Vagina (tissue), 2 donors: ENCODE measurements at places on chromosomes 6 and 20.

- no peak for DNase-seq
Observed at GRCh38 chr6:56435754-56436153, 188.4 kb upstream of the COL21A1 start.

- no peak for DNase-seq
Observed at GRCh38 chr20:16158090-16158975, 414.9 kb downstream of the KIF16B start.

DNA sequence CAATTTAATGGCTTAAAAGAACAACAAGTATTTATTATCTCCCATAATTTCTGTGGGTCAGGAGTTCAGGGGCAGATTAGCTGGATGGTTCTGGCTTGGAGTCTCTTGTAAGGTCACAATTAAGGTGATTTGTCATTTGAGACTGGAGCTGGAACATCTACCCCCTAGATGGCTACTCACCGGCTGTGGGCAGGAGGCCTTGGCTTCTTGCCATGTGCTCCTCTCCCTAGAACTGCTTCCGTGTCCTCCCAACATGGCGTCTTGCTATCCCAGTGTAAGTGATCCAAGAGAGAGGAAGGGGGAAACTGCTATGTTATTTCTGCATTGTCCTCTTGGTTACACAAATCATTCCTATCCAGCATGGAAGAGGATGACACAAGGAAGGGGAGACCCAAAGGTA lies 210.2 kb upstream of the ECI2 start:
- peak; percentile 55 for DNase-seq

GRCh38 chr6:82921258-82921657 lies 144.4 kb downstream of the UBE3D start:
- no peak for DNase-seq

DNA sequence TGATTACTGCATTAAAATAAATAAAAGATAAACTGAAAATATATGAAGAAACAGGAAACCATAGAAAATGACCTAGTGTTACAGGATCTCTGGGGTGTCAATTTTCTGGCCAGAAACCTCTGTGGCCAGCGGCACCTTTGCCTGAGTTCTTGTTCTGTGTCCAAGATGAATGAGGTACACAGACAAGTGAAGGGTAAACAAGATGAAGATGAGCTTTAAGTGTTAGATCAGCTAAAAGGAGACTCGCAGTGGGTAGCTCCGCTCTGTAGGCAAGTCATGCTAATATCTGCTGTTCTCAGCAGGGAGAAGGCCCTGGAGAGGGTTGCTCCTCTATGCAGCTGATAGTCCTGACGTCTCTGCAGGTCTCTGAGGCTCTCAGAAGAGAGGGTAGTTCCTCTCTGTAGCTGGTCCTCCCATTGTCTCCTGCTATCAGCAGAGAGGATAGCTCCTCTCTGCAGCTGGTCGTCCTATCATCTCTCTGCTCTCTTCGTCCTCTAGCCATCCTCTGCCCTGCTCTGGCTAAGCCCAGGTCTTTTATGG lies 35.9 kb upstream of the TBC1D22B start:
- DNase-seq = no peak

DNA sequence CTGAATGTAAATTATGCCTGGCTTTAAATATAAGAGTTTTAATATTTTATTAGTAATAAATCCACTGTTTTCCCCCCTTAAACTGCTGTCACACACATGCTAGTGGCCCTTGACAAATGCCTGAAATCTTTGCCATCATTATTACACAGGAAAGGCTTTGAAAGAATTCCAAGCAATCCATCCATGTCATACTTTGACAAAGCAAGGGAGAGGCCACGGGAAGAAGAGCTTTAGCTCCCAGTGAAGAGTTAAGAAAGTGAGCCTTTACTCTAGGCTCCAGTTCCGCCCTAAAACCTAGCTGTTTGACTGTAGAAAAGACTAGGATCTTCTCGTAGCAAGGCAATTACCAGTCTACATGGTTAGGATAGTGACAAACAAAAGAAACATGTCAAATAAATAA lies 147.9 kb downstream of the GMDS start:
- DNase-seq = no peak

- no peak for DNase-seq
Observed at GRCh38 chr6:155313602-155314091, 637 bp downstream of the TFB1M start.

DNA sequence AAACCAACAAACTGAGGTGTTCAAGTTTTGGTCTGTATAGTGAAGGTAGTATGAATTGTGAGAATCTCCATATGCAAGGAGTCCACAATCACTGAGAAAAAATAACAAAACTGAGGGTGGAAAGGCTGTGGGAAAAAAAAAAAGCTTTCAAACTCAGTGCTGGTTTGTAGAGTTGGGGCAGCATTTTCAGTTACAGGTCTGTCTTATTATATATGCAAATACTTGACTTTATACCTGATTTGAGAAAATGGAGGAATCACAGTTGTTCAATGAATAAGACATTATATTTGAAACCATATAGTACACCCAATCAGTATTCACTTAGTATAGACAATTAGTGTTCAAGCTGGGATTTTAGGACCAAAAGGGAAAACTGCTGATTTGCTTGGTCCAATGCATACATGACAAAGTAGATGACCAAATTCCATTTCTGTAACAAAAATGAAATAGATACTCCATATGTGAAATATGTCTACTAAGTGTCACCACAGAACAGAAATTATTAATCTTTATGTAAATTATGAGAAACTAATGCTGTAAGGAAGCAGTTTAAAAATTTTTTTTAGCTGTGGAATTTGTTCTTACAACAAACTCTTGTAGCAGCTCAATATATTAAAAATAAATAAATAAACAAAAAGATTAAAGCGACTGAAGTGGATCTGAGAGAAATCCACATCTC lies 187.7 kb downstream of the ASCC3 start:
- DNase-seq = no peak

DNA sequence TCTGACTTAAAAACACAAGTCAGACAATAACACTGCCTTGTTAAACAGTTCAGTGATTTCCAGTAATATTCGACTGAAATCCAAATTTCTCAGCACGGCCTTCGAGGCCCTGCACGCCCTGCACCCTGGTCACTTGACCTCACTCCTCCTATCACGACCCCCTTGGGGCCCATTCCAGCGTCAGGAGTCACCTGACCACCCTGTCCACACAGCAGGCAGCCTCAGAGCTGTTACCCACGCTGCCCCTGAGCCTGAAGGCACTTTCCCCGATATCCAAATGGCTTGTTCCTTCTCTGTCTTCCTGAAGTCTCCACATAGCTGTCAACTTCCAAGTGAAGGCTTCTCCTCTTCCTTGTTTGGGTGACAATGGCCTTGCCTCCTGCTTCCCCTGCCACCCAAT lies 33.1 kb upstream of the SMOC2 start:
- no peak for DNase-seq

- DNase-seq = no peak
Observed at GRCh38 chr20:53402233-53403005, 191.2 kb downstream of the ZNF217 start.

DNA sequence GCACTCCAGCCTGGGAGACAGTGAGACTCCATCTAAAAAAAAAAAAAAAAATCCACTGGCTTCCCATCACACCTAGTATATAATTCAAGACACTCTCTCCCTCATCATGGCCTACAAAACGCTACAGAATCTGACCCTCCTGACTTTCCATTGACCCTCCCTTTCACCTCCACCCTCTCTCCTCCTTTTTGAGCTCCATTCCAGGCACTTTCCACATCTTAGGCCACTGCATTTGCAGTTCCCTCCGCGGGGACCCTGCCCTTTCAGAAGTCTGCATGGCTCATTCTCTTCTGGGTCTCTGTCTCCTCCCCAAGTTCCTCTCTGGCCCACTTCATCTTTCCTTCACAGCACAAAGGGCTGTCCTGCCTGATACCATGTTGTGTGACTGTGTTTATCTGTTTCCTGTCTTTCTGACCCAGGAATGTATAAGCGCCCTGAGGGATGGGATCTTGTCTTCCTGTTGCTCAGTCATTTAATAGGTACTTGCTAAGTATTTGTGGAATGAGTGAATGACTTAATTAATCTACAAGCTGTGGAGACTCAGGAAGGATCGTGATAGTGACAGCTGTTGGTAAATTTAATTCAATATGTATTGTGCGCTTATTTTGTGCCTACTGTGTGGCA lies 35.2 kb downstream of the NCR2 start:
- DNase-seq = no peak

GRCh38 chr6:165922309-165922794 lies 245.3 kb downstream of the TBXT start:
- no peak for DNase-seq

DNA sequence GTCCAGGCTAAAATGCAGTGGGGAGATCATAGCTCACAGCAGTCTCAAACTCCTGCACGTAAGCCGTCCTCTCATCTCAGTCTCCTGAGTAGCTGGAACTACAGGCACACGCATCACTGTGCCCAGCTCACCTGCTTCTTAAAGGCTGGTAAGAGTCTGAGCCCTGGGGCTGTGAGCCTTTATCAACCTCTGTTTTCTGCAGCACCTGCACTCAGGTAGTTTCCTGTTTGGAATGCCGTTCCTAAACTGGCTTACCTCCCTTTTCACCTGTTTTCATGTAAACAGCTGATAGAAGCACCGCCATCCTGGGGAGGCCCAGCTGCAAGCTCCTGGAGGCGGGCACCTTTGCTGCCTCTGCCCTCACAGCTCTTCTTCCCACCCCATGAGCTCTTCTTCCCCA lies 45.4 kb downstream of the SLC24A3 start:
- no peak for DNase-seq

GRCh38 chr20:17796091-17796563 lies 96.4 kb downstream of the BANF2 start:
- DNase-seq = no peak

DNA sequence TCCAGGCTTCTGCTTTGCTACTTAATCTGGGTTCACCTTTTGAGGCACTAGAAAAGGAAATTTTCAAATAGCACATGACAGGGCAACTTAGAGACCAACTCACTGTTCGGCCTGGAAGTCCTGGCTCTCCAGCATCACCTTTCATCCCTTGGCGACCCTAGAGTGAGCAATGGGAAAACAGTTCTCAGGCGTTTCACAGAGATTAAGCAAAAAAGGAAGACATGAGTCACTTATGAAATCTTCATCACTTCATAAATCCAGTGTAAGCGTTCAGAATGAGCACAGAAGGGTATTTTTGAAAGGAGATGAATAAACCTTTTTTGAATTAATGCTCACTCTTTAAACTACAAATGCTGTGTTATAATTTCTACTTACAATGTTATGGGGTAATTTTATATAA lies 104.0 kb downstream of the COL12A1 start:
- no peak for DNase-seq

DNA sequence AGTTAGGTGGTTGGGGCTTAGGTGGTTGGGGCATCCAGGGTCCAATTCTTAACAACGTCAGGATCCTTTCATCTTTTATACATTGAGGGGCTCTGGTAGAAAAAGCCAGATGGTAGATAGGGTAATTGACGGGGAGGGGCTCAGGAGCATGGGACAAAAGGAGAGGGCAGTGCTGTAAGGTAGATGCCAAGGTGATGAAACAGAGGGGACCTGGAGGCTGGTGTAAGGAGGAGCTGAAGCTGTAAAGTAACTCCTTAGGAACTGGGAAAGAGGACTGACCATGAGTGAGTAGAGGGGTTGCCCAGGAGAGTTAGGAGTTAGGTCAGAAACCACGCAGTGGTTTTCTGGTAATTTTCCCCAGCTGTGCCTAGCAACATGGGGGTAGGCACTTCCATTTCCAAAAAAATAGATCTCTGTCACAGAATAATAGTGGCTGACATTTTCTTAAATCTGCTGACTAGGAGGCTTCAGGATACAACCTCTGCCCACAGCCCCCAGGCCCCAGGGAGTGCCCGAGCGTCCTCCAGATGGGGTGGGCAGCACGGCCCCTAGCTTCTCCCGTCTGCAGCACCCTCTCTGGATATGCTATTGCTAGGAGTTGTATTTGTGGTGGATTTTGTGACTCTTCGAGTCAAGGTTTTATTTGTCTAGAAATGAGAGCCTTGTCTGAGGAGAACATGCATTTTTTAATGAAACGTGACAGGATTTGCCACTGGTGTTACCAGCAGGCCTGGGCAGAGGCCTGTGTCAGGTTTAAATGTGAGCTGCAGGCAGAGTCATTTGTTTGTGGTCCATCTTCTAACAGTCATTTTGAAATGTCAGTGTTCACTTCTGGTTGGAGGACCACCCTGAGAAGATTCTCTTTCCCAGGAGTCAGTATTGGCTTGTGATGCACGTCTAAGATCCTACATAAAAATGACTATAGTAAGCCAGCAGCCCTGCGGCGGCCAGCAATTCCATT lies 44.6 kb downstream of the TULP4 start:
- DNase-seq = no peak

GRCh38 chr6:154996016-154996590 lies 988 bp downstream of the TIAM2 start:
- DNase-seq = no peak

- no peak for DNase-seq
Observed at GRCh38 chr20:53839423-53840176, 230.8 kb downstream of the BCAS1 start.

GRCh38 chr6:89690944-89691324 lies 52.4 kb upstream of the LYRM2 start:
- DNase-seq = no peak

DNA sequence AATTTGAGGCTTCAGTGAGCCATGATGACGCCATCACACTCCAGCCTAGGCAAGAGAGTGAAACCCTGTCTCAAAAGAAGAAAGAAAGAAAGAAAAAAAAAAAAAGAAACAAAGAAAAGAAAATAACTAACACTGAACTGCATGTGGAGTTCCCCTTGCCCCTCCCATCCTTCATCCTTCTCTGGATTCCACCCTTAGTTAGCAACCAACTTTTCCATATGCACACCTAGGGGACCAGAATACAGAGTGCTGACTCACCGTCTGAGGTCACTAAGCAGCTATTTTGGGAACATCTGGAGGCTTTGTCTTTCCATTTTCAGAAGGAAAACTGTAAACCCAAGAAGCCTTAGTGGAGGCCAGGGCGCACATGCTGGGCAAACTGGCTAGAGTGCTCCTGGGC lies 257.4 kb downstream of the MAFB start:
- no peak for DNase-seq

DNA sequence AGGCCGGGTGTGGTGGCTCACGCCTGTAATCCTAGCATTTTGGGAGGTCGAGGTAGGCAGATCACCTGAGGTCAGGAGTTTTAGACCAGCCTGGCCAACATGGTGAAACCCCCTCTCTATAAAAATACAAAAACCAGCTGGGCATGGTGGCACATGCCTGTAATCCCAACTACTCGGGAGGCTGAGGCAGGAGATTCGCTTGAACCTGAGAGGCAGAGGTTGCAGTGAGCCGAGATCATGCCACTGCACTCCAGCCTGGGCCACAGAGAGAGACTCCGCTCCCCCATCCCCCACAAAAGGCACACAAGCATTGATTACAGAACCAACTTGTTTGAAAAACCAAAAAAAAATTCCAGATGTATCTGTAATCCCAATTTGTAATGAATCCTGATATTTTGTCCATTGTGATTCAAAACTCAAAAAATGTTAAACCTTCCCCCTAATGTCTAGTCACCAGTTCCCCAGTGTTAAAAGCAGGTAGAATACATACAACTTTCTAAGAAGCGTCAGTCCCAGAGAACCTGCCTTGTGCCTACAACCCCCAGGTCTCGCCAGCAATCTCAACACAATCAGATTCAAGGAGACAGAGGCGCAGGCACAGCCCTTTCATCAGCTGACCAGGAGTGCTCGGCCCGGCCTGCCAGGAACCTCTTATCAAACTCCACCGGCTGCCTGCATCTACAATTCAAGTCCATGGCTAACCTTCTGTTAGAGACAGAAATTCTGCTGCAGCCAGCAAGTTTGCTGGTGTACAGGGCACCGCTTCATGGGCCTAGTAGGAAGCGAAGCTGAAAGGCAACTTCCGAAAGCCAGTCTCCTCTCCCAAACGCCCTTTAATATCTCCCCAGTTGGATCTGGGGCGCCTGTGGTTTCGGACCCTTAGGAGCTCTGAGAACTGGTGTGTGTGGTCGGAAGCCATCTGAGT lies 2.1 kb downstream of the EZR start:
- DNase-seq = no peak
